ENCODE measurements at places on chromosomes 5 and 9. TPM values are rescaled to one million over a fixed set of nuclear protein-coding genes. Genes with fewer than 3 reads are reported as not detected.

DOCK2 gene
- 0.17 TPM for total RNA-seq

EEIG1 gene
- 8.3 TPM for total RNA-seq

C7 gene
- under 0.01 TPM for total RNA-seq

CYLC2 gene
- not detected for total RNA-seq

PCDHB6 gene
- total RNA-seq = 0.05 TPM

CDKN2B gene
- 2.4 TPM for total RNA-seq
